ENCODE measurements at places on chromosomes 12 and 14. TPM values are rescaled to one million over a fixed set of nuclear protein-coding genes. Genes with fewer than 3 reads are reported as not detected.

The RBP5 gene
- 64.4 TPM for total RNA-seq

The RAD9B gene
- total RNA-seq, result not detected

The NKX2-1 gene
- not detected for total RNA-seq

The FKBP11 gene
- total RNA-seq, result 7.5 TPM

The FOXN4 gene
- not detected for total RNA-seq

The CCDC175 gene
- not detected for total RNA-seq

The GPRC5D gene
- total RNA-seq, result not detected

The PTPRQ gene
- not detected for total RNA-seq

The HRK gene
- total RNA-seq, result not detected

DNA sequence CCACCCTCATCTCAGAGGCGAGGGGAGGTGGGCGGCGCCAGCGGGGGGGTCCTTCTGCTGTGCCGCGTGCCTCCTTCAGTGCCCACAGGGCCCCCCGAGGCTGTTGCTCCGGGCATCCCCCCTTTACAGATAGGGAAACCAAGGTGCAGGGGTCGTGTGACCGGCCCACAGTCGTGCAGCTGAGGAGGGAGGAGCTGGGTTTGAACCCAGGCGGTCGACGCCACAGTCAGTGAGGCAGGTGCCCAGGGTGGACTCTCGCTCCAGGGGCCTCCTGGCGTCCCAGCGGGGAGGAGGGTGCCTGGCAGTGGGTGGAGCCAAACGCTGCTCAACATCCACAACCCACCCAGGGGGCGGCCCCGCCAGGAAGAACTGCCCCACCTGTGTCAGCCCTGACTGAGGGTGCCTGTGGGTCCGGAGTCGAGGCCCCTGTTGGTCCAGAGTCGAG, 8.6 kb downstream of the GALNT9 start:
- DNase-seq, result no peak
- no peaks in the 10 kb centered on the region for H3K4me1 ChIP-seq
- H3K27me3 ChIP-seq, result no peaks in the 10 kb centered on the region
- H3K36me3 ChIP-seq, result no peaks in the 10 kb centered on the region
- H3K4me3 ChIP-seq, result no peak overlapping the region
- no peak overlapping the region for H3K27ac ChIP-seq

- no peak for DNase-seq
- no peak overlapping the region for H3K4me3 ChIP-seq
- no peaks in the 10 kb centered on the region for H3K4me1 ChIP-seq
- H3K27ac ChIP-seq, result no peak overlapping the region
Observed at GRCh38 chr12:49502590-49502989, 36.2 kb upstream of the KCNH3 start.

DNA sequence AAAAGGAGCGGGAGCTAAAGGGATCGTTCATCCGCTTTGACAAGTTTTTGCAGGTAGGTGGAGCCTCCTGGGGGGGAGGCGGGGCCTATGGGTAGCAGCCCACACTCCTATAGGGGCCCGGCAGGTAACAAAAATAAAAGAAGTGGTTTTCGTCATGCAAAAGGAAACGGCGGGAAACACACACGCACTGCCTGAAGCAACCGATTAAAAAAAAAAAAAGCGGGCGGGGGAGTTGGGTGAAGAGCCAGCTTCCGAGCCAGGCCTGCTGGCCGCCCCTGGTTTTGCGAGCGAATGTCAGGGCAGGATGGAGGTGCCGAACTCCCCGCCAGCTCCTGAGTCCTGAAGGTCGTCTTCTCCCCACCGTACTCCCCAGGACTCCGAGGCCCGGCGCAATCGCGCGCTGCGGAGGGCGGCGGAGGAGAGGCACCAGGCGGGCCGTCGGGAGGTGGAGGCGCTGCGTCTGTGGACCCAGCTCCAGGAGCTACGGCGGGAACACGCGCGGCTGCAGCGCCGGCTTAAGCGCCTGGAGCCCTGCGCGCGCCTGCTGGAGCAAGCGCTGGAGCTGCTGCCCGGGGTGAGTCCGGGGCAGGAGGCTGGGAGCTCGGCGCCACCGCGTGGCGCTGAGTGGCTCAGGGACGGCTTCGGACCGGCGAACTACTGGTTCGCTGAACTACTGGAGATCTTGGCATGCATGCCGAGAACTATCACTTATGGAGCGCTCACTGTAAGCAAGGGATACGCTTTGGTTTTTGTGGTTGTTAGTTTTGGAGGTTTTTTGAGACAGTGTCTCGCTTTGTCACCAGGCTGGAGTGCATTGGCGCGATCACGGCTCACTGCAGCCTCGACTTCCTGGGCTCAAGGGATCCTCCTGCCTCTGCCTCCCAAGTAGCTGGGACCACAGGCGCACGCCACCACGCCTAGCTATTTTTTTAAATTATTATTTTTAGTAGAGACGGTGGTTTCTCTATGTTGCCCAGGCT, 3.6 kb downstream of the CFAP73 start:
- H3K4me3 ChIP-seq, result peak overlapping the region; percentile 30
- DNase-seq, result peak; percentile 61
- no peak overlapping the region for H3K27ac ChIP-seq
- H3K27me3 ChIP-seq, result peaks cover 10% of the 10 kb centered on the region
- no peaks in the 10 kb centered on the region for H3K36me3 ChIP-seq
- H3K4me1 ChIP-seq, result peaks cover 25% of the 10 kb centered on the region

- H3K27ac ChIP-seq, result no peak overlapping the region
- no peaks in the 10 kb centered on the region for H3K27me3 ChIP-seq
- H3K4me3 ChIP-seq, result no peak overlapping the region
- H3K4me1 ChIP-seq, result no peaks in the 10 kb centered on the region
- no peak for DNase-seq
- H3K36me3 ChIP-seq, result no peaks in the 10 kb centered on the region
Observed at GRCh38 chr12:110661337-110661972, 27.5 kb downstream of the HVCN1 start.

- DNase-seq, result no peak
- H3K27ac ChIP-seq, result peak overlapping the region; percentile 33
- no peak overlapping the region for H3K4me3 ChIP-seq
- H3K4me1 ChIP-seq, result peaks cover 5% of the 10 kb centered on the region
Observed at GRCh38 chr12:576615-577110, 86.6 kb downstream of the NINJ2 start.

GRCh38 chr12:124311292-124312109, 16.6 kb downstream of the RFLNA start:
- no peak overlapping the region for H3K4me3 ChIP-seq
- DNase-seq, result no peak
- H3K27ac ChIP-seq, result no peak overlapping the region
- no peaks in the 10 kb centered on the region for H3K4me1 ChIP-seq
- no peaks in the 10 kb centered on the region for H3K27me3 ChIP-seq

DNA sequence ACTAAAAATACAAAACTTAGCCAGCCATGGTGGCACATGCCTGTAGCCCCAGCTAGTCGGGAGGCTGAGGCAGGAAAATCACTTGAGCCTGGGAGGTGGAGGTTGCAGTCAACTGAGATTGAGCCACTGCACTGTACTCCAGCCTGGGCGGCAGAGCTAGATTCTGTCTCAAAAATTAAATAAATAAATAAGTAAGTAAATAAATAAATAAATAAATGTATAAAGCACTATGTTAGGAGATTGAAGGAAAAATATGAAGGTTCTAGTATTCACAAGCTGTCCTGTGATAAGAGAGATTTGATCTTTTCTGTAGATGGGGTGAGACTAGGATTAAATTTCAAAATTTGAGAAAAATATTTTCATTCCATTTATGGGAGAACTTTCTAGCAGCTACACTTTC, 5.7 kb downstream of the DNAJC22 start:
- peaks cover 7% of the 10 kb centered on the region for H3K4me1 ChIP-seq
- no peaks in the 10 kb centered on the region for H3K36me3 ChIP-seq
- H3K27ac ChIP-seq, result no peak overlapping the region

DNA sequence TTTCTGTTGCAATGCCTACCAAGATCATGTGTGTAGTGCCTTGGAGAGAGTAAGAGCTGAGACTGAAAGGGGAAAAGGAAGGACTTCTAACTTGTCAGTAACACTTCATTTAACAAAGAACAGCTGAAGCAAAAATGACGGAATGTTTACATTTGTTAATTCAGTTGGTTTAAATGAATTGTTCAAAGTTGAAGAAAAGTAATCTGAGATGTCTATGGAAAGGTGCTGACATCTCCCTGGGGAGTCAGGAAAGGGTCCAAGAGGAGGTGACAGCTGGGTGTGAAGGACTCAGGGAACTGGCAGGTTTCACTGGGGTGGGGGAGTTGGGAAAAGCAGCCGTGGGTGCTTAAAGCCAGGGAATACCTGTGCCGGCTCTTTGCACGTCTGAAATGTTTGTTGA, 7.9 kb downstream of the TMEM63C start:
- no peaks in the 10 kb centered on the region for H3K27me3 ChIP-seq
- no peaks in the 10 kb centered on the region for H3K36me3 ChIP-seq

DNA sequence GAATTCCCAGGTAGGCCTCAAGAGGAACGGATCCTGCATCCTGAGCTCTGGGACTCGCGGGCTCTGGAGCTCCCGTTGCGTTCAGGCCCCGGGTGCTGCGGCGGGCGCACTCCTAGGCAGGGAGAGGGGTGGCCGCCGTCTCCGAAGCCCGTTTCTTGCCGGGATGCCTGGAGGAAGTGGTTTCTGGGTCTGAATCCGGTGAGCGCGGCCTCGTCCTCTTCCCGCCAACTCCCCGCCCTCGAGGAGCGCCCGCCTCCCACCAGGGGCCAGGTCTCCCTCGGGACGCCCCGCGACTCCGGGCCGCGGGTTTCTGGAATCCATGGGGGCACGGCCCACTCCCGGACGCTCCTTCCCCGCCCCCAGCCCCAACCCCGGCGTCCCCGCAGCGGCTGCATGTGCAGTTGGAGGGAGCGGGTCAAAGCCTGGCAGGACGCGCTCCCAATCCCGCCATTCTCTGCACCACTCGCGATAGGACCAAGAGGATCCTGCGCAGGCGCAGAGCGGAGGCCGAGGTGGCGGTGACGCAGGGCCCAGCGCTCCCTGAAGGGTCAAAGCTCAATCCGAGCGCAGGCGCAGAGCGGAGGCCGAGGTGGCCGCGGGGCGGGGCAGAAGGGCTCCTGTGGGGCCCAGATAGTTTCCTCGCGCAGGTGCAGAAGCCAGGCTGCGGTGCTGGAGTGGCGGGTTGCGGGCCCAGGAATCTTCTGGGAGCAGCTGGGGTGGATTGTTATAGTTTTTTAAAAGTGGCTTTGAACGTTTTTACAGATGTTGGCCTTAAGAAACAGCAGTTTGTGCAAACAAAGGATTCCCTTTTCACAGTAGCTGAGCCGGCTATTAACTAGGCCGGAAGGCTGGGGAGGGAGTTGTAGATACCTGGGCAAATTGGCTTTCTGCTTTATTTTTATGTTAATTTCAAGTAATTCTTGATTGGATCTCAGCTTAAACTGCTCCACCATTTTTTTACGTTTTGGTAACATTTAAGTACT, 796.4 kb downstream of the AACS start:
- no peak overlapping the region for H3K4me3 ChIP-seq
- H3K27me3 ChIP-seq, result no peaks in the 10 kb centered on the region
- peak; percentile 78 for DNase-seq
- H3K36me3 ChIP-seq, result no peaks in the 10 kb centered on the region
- H3K4me1 ChIP-seq, result no peaks in the 10 kb centered on the region
- no peak overlapping the region for H3K27ac ChIP-seq

- H3K4me3 ChIP-seq, result no peak overlapping the region
- no peaks in the 10 kb centered on the region for H3K36me3 ChIP-seq
- DNase-seq, result no peak
- no peaks in the 10 kb centered on the region for H3K4me1 ChIP-seq
- H3K27ac ChIP-seq, result no peak overlapping the region
Observed at GRCh38 chr12:107337346-107338095, 244.2 kb upstream of the CRY1 start.

GRCh38 chr12:83985084-83985483, 927.5 kb downstream of the SLC6A15 start:
- H3K4me1 ChIP-seq, result no peaks in the 10 kb centered on the region
- H3K4me3 ChIP-seq, result no peak overlapping the region
- H3K36me3 ChIP-seq, result no peaks in the 10 kb centered on the region
- H3K27me3 ChIP-seq, result no peaks in the 10 kb centered on the region
- no peak overlapping the region for H3K27ac ChIP-seq

DNA sequence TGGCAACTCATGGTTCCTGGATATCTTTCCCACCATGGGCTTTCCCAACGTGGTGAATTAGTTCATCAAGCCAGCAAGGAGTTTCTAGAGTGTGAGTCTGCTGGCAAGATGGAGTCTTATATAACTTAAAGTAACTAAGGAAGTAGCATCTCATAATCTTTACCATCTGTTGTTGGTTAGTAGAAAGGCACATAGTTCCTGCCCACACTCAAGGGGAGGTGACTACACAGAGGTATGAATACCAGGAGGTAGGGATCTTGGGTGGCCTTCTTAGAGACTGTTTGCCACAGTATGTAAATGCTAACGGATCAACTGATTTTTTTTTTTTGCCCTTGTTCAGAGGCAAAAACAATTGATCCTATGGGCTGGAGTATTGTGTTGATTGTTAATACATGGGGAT, 446.9 kb downstream of the ATP23 start:
- H3K27me3 ChIP-seq, result no peaks in the 10 kb centered on the region
- no peak overlapping the region for H3K4me3 ChIP-seq
- H3K36me3 ChIP-seq, result no peaks in the 10 kb centered on the region
- H3K27ac ChIP-seq, result no peak overlapping the region
- H3K4me1 ChIP-seq, result no peaks in the 10 kb centered on the region

- no peak for DNase-seq
- no peak overlapping the region for H3K27ac ChIP-seq
- H3K4me3 ChIP-seq, result no peak overlapping the region
- no peaks in the 10 kb centered on the region for H3K36me3 ChIP-seq
Observed at GRCh38 chr12:128052331-128052730, 214.6 kb upstream of the TMEM132C start.

GRCh38 chr14:71680736-71681387, 251.4 kb upstream of the RGS6 start:
- H3K27ac ChIP-seq, result no peak overlapping the region
- no peaks in the 10 kb centered on the region for H3K27me3 ChIP-seq
- H3K36me3 ChIP-seq, result no peaks in the 10 kb centered on the region
- no peak for DNase-seq
- no peaks in the 10 kb centered on the region for H3K4me1 ChIP-seq

- H3K4me3 ChIP-seq, result no peak overlapping the region
- DNase-seq, result no peak
- H3K27ac ChIP-seq, result no peak overlapping the region
- H3K27me3 ChIP-seq, result no peaks in the 10 kb centered on the region
Observed at GRCh38 chr12:93989949-93990348, 158.4 kb upstream of the PLXNC1 start.

DNA sequence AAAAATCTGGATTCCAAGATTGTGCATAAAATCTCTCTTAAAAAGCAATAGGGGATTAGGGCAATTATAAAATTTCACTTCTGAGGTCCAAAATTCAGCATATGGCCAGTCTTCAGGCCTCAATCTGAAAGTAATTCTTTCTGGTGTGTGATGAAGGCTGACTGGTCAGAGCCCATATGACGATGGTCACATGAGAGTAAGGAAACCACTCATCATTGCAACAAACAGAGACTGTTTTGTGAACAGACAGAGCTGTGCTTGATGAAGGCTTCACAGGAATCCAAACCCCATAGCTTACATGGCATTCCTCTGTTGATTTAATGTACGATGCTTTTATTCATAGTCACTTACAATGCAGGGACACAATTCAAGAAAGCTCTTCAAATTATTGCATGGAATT, 238.1 kb downstream of the APAF1 start:
- no peak for DNase-seq
- no peaks in the 10 kb centered on the region for H3K27me3 ChIP-seq
- no peak overlapping the region for H3K4me3 ChIP-seq
- H3K36me3 ChIP-seq, result no peaks in the 10 kb centered on the region

- H3K4me1 ChIP-seq, result peaks cover 24% of the 10 kb centered on the region
- no peaks in the 10 kb centered on the region for H3K27me3 ChIP-seq
- H3K4me3 ChIP-seq, result peak overlapping the region; percentile 13
- H3K27ac ChIP-seq, result peak overlapping the region; percentile 89
- H3K36me3 ChIP-seq, result no peaks in the 10 kb centered on the region
- DNase-seq, result peak; percentile 91
Observed at GRCh38 chr14:104680806-104681688, 8.4 kb upstream of the INF2 start.

GRCh38 chr14:68546839-68547238, 246.0 kb downstream of the ZFP36L1 start:
- H3K4me3 ChIP-seq, result no peak overlapping the region
- H3K4me1 ChIP-seq, result no peaks in the 10 kb centered on the region
- peak overlapping the region; percentile 52 for H3K27ac ChIP-seq
- H3K27me3 ChIP-seq, result no peaks in the 10 kb centered on the region
